ENCODE measurements at places on chromosomes 1 and 21.

DNA sequence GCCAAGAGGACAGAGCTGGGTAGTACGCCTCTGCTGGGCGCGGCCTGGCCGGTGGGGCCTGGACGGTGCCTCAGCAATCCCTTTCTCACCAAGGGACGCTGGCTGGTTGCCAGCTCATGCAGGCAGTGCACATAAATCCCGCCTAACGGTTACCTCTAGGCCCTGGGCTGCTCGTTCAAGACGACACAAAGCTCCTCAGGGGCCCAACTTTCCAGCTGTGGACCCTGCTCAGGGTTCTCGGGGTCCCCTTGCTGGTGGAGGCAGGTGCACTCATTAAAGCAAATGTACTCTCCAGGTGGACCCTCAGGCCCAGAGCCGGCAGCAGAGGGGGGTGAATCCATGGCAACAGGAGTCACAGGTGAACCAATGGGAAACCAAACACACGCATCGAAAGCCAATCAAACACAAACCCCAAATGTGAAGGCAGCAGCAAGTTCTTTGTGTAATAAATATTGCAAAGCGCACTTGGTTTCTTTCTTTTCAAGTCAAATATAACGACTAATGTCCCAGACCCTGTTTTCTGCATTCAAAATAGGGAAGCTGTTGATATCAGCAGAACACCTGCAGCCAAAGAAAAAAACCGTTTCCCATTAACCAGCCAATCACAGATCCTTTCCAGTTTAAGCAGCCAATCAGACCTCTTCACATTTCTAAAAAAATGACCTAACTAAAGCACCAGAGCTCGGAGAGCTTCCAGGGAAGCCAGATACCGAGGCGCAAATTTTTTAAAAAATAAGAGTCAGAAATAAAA lies 26.1 kb upstream of the CLSTN1 start:
- no peak for DNase-seq

GRCh38 chr1:160708118-160708517 lies 3.5 kb downstream of the CD48 start:
- no peak for DNase-seq

- DNase-seq: no peak
Measured at GRCh38 chr21:41945982-41946381, 7.8 kb downstream of the C2CD2 start.

DNA sequence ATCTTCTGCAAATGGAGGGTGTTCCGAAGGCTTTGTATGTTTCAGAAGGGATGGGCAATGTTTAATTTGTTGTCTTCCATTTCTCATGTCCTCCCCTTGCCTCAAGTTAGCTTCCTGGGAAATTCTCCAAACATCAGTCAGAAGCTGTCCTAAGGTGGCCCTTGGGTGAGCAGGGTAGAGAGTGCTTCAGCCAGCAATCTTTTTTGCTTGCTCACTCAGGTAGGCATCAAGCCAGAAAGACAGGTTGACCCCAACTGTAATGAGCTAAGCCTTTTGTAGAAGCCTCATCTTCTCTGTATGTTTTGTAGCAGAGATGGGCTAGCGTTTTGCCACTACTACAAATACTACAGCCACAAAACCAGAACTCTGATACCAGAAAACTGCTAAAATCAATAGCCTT lies 321.5 kb upstream of the FAM78B start:
- no peak for DNase-seq

- no peak for DNase-seq
Measured at GRCh38 chr1:120954736-120955135, 65.2 kb downstream of the PPIAL4A start.

- no peak for DNase-seq
Measured at GRCh38 chr1:58013237-58013636, 533.3 kb downstream of the OMA1 start.

- DNase-seq: no peak
Measured at GRCh38 chr1:181637998-181638397, 154.7 kb downstream of the CACNA1E start.

DNA sequence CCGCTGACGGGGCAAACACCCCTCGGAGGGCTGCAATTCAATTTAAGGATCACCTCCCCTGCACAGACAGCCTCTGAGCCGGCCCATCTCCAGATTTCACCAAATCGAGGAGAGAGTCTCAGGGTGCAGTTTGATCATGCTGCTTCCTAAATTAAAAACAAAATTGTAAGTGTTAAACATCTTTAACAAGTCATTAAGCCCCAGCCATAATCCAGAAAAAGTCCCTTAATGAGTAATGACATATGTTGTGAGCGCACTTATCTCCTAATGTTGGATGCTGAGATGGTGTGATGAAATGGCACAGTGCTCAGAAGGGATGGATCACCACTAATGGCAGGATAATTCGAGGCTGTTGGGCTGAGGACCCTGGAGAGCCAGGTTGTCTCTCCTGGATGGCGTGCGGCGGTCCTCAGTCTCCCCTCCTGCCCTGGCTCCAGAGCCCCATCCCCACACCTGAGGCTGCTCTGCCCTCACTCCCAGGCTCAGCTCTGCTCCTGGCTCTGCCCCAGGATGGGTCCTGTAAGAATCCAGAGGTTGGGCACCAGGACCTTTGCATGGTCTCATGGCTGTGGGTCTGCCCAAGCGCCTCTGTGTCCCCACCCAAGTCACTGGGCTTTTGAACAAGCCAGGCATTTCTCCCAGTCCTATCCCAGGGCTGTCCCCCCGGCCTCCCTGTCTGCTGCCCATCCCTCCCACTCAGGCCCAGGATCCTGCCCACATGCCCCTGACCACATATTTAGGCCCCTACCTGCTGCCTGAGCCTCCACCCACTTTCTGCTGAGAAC lies 224.4 kb upstream of the POU3F1 start:
- DNase-seq: no peak

DNA sequence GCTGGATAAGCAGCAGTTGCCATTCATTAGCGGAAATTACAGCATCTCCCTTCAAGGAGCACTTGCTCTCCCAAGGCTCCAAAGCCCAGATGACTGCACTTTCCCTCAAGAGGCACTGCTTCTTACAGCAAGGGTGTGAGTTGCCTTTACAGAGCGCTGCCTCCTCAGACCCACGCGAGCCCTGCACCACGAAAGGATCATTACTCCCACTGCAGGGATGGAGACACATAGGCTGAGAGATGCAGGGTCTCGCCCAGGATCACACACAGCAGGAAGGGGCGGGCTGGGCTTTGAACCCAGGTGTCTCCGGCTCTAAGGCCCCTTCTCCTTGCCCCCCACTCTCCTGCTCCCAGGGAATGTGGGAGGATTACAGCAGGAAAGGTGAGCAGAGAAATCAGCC lies 405.5 kb downstream of the MATN1 start:
- DNase-seq: no peak

GRCh38 chr1:64433747-64434146 lies 36.2 kb upstream of the CACHD1 start:
- no peak for DNase-seq

GRCh38 chr1:42057800-42058199 lies 95.4 kb upstream of the GUCA2B start:
- DNase-seq: no peak

GRCh38 chr1:112618114-112618720 lies 724 bp downstream of the ST7L start:
- no peak for DNase-seq

- no peak for DNase-seq
Measured at GRCh38 chr1:31734582-31735107, 29.5 kb downstream of the ADGRB2 start.
